ENCODE measurements at places on chromosomes 16 and 17. TPM values are rescaled to one million over a fixed set of nuclear protein-coding genes. Genes with fewer than 3 reads are reported as not detected.

KCNH4 gene
- 0.02 TPM for polyA plus RNA-seq

KRTAP16-1 gene
- polyA plus RNA-seq = not detected

MYL4 gene
- 0.13 TPM for polyA plus RNA-seq

CES3 gene
- 0.07 TPM for polyA plus RNA-seq

All from BJ (cell line).